ENCODE measurements at places on chromosomes 3 and 15. TPM values are rescaled to one million over a fixed set of nuclear protein-coding genes. Genes with fewer than 3 reads are reported as not detected.

CLDN16 gene
- not detected for total RNA-seq

ABHD6 gene
- total RNA-seq, result 5.0 TPM

FES gene
- 8.6 TPM for total RNA-seq

SPINT1 gene
- 2.9 TPM for total RNA-seq

LRTM1 gene
- not detected for total RNA-seq

ADAMTS7 gene
- total RNA-seq, result 0.10 TPM

PLA1A gene
- not detected for total RNA-seq

ACTRT3 gene
- total RNA-seq, result 0.20 TPM

DOCK3 gene
- 1.00 TPM for total RNA-seq

TTBK2 gene
- total RNA-seq, result 12.1 TPM

MYNN gene
- total RNA-seq, result 14.8 TPM

ARPIN gene
- not detected for total RNA-seq

- DNase-seq, result no peak
- H3K4me1 ChIP-seq, result no peaks in the 10 kb centered on the region
- H3K36me3 ChIP-seq, result no peaks in the 10 kb centered on the region
- H3K27me3 ChIP-seq, result peaks cover 4% of the 10 kb centered on the region
These were observed 302.0 kb downstream of the RYR3 start for GRCh38 chr15:33612721-33613304.

DNA sequence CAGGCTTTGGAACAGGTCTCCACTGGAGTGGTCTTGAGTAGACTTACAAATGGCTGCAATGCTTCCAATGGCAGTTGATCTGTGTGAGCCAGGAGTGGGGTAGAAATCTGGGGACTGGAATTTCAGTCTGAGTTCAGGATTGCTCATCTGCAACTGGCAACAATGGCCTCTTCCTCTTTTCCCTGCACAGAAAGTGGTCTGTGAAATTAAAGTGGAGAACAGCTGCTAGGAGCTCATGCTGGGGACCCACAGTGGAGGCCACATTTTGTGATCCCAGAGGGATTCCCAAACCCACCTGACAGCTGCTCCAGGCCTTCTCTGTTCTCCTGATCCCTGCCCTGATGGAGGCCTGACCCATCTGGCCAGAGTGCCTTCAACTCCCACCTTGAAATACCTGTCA lies 49.6 kb downstream of the CEMIP start:
- no peak overlapping the region for H3K27ac ChIP-seq
- H3K4me1 ChIP-seq, result no peaks in the 10 kb centered on the region
- no peak overlapping the region for H3K4me3 ChIP-seq
- no peaks in the 10 kb centered on the region for H3K27me3 ChIP-seq
- no peaks in the 10 kb centered on the region for H3K36me3 ChIP-seq

GRCh38 chr3:38707730-38708129 lies 58.2 kb upstream of the SCN5A start:
- no peak for DNase-seq
- no peak overlapping the region for H3K4me3 ChIP-seq
- H3K4me1 ChIP-seq, result no peaks in the 10 kb centered on the region
- no peak overlapping the region for H3K27ac ChIP-seq
- H3K27me3 ChIP-seq, result peaks cover 11% of the 10 kb centered on the region

GRCh38 chr3:100777271-100777670 lies 68.0 kb downstream of the TFG start:
- H3K36me3 ChIP-seq, result no peaks in the 10 kb centered on the region
- no peak overlapping the region for H3K4me3 ChIP-seq
- H3K4me1 ChIP-seq, result no peaks in the 10 kb centered on the region
- no peak for DNase-seq
- H3K27ac ChIP-seq, result no peak overlapping the region

DNA sequence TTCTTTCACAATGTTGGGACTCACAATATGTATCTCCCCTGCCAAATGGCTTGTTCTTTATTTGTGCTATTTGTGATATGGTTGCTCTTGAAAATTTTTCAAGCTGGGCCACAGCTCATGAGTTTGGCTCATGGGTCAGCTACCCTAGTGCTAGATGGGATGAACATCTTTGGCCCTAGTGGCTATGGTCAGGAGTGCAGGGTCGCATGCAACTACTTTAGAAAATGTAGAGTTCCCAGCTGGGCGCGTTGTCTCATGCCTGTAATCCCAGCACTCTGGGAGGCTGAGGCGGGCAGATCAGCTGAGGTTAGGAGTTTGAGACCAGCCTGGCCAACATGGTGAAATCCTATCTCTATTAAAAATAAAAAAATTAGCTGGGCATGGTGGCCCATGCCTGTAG lies 55.8 kb downstream of the POLR2M start:
- peaks cover 2% of the 10 kb centered on the region for H3K36me3 ChIP-seq
- no peak overlapping the region for H3K4me3 ChIP-seq
- peaks cover 3% of the 10 kb centered on the region for H3K4me1 ChIP-seq
- H3K27ac ChIP-seq, result no peak overlapping the region

DNA sequence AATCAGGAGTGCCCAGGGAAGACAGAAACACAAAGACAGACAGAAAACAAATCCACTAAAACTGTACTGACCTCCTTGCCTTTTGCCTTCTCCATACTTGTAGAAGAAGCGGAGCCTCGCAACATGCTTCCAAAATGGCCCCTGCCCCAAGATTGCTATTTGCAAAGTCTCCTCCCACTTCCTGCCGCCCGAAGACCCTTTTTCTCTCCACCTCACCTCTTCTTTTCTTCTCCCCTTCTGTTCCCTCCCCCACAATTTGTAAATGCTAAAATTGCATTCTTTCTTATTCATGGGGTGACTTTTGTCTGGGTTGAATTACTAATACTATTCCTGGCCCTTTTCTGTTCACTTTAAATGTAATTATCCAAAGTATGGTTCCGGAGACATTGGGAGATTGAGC lies at the start of gene DPPA4:
Gene DPPA4 (minus strand): TSS at position 154 of the 400 bp plus-strand sequence. CDS start 29 bp downstream, at position 125.
- no peak for DNase-seq
- H3K27ac ChIP-seq, result peak within 1 kb of the TSS; percentile 21
- peaks cover 2% of the 10 kb centered on the region for H3K36me3 ChIP-seq
- H3K4me3 ChIP-seq, result peak within 1 kb of the TSS; percentile 66
- H3K4me1 ChIP-seq, result peaks cover 11% of the 10 kb centered on the region

GRCh38 chr3:99579246-99579645 lies 59.1 kb upstream of the COL8A1 start:
- H3K27ac ChIP-seq, result no peak overlapping the region
- no peaks in the 10 kb centered on the region for H3K36me3 ChIP-seq
- H3K27me3 ChIP-seq, result no peaks in the 10 kb centered on the region
- no peak overlapping the region for H3K4me3 ChIP-seq

DNA sequence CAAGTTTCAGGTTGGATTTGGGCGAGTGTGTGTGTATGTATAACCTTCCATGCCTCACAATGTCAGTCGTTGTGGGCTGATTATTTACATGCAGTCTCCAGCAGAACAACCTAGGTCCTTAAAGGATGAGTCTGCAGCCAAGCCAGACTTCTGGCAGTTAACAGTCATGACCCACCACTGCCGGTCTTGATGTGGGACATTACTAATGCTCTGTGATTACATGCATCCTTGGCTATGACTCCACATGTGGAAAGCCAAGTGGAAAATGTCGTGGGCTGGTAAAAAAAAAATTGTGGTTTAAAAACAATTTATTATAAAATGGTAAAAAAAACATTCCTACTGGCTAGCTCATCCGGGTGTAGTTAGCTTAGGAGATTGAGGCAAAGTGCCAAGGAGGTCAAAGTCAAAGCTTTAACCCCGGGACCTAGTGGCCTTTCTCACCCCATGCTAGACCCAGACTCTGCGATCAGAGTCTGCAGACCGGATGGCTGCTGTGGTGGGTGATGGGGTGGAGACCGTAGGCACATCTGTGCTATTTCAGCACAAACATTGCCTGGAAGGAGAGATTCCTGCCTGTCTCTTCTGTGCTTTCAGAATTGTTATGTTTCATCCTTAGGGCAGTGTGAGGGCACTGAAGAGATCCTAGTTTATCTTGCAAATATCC lies 6.8 kb downstream of the RARRES1 start:
- DNase-seq, result no peak
- peaks cover 11% of the 10 kb centered on the region for H3K36me3 ChIP-seq
- H3K27ac ChIP-seq, result no peak overlapping the region
- no peaks in the 10 kb centered on the region for H3K27me3 ChIP-seq
- no peak overlapping the region for H3K4me3 ChIP-seq

GRCh38 chr15:58297639-58298038 lies 134.2 kb upstream of the LIPC start:
- no peak overlapping the region for H3K4me3 ChIP-seq
- no peak for DNase-seq
- peaks cover 1% of the 10 kb centered on the region for H3K36me3 ChIP-seq
- no peak overlapping the region for H3K27ac ChIP-seq
- H3K27me3 ChIP-seq, result peaks cover 7% of the 10 kb centered on the region

DNA sequence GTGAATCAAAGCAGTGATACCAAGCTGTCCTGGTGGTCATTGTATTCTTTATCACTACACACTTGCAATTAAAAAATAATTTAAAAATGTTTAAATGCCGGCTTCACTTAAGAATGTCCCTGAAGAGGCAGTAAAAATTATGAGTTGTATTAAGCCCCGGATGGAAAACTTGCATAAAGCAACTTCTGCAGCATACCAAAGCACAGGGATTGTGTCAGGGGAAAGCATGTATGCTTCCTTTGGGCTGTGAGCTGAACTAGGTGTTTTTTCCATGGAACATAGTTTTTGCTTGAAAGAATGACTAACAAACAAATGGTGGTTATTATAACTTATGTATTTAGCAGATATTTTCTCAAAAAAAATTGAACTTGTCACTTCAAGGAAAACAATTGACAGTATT lies 143.1 kb downstream of the ARNT2 start:
- H3K27me3 ChIP-seq, result peaks cover 24% of the 10 kb centered on the region
- DNase-seq, result no peak
- no peak overlapping the region for H3K27ac ChIP-seq
- H3K4me1 ChIP-seq, result no peaks in the 10 kb centered on the region
- H3K4me3 ChIP-seq, result no peak overlapping the region
- no peaks in the 10 kb centered on the region for H3K36me3 ChIP-seq

DNA sequence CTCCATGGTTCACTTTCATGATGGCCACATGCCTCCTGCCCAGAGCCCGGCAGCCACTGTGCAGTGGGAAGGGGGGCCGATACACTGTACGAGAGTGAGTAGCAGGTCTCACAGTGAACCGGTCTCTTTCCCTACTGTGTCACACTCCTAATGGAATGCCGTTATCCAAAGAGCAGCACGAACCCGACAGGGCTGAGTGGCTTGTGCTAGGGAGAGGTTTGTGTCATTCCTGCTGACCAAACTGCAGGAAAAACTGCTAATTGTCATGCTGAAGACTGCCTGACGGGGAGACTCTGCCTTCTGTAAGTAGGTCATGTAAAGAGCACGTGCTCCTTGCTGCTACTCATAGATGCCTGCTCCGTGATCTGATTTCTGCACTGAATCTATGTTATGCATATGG lies 105.1 kb downstream of the ARPP21 start:
- no peak for DNase-seq
- no peaks in the 10 kb centered on the region for H3K27me3 ChIP-seq
- no peaks in the 10 kb centered on the region for H3K4me1 ChIP-seq
- H3K36me3 ChIP-seq, result no peaks in the 10 kb centered on the region

DNA sequence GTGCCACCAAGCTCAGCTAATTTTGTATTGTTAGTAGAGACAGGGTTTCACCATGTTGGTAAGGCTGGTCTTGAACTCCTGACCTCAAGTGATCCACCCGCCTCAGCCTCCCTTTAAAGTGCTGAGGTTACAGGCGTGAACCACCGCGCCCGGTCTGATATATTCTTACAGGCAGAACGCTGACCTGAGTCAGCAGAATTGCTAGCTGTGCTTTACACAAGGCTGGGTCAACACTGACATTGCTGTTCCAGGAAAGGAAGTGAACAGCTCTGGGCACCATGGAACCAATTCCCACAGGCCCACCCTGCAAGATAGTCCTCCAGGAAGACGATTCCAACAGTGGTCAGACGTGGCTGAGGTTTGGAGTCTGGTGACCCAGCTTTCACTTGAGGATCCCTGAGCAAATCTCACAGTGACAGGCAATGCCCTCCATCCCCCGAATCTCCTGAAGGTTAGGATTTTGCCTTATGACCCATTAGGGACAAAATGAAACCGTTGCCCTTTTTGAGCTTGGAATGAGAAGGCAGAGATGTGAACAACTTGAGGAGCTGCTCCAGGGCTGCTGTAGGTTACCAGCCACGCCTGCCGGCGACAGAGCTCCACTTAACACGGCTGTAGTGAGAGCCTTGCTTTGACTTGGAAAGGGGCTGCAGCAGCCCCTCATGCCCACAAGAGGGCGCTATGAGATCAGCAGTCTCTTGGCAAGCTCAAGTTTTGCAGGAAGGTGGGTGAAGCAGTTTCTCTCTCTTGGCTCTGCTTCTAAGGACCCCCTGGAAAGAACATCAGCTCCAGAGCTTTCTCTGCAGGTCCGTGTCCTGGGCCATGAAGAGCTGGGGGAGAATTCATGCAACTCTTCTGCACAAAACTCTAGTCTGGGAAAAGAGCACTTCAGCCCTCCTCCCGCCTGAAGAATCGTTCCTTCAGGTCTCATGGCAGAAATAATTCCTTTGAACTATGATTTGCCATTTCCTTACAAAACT lies 74.1 kb downstream of the SENP2 start:
- H3K4me1 ChIP-seq, result peaks cover 2% of the 10 kb centered on the region
- no peak overlapping the region for H3K27ac ChIP-seq
- H3K4me3 ChIP-seq, result no peak overlapping the region
- peaks cover 17% of the 10 kb centered on the region for H3K27me3 ChIP-seq

- DNase-seq, result no peak
- H3K27me3 ChIP-seq, result no peaks in the 10 kb centered on the region
- H3K27ac ChIP-seq, result no peak overlapping the region
- no peak overlapping the region for H3K4me3 ChIP-seq
- H3K36me3 ChIP-seq, result no peaks in the 10 kb centered on the region
These were observed 566.1 kb downstream of the TBL1XR1 start for GRCh38 chr3:176631165-176631564.

GRCh38 chr15:95096651-95097050 lies 865.3 kb downstream of the MCTP2 start:
- no peaks in the 10 kb centered on the region for H3K36me3 ChIP-seq
- no peak overlapping the region for H3K4me3 ChIP-seq
- H3K4me1 ChIP-seq, result no peaks in the 10 kb centered on the region
- no peak for DNase-seq

All from activated CD4-positive, alpha-beta T cell treated with anti-CD3 and anti-CD28 coated beads, Interleukin-2, amount 10 ng/mL, durations not matched to agents 7 days and 5 days (primary cell).